ENCODE measurements at places on chromosomes 4 and X. TPM values are rescaled to one million over a fixed set of nuclear protein-coding genes. Genes with fewer than 3 reads are reported as not detected.
A peak's percentile ranks its signal among the peaks of the same experiment; 100 is the strongest.

SMIM10 gene
- total RNA-seq: 2.1 TPM

BEND4 gene
- total RNA-seq: 0.14 TPM

TKTL1 gene
- not detected for total RNA-seq

PRRG1 gene
- 11.6 TPM for total RNA-seq

DNA sequence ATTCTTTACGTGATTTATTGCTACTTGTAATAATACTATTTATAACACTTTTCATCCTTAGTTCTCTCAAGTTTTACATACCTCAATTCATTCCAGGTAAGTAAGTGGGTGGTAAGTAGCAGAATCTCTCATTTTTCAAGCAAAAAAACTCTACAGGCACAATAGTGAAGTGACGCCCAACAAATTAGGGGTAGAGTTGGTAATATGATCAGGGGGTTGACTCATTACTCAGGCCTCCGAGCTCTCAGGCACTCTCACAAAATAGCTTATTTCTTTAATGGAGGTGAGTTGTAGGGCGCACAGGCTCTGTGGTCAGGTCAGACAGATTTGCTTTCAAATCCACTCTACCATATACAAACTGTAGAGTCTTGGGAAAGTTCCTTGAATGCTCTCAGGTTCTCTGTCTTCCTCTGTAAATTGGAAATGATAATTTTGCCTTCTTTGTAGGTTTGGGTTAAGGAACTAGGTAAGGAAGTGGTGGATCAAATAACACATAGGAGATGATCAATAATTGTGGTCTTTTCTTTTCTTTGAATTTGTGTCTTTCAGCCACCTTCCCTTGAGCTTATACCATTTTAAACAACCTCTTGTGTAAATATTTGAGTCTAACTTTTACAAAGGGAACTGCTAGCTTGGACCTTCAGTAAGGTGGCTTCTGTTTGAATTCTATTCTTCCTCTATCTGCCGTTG is 134.9 kb upstream of the LEF1 start:
- no peak for DNase-seq

GRCh38 chr4:103786014-103786413 is 66.2 kb upstream of the TACR3 start:
- DNase-seq: peak; percentile 8

GRCh38 chrX:112865464-112866025 is 24.9 kb upstream of the AMOT start:
- DNase-seq: no peak

GRCh38 chrX:101482296-101482695 is 3.0 kb upstream of the ARMCX4 start:
- no peak for DNase-seq

DNA sequence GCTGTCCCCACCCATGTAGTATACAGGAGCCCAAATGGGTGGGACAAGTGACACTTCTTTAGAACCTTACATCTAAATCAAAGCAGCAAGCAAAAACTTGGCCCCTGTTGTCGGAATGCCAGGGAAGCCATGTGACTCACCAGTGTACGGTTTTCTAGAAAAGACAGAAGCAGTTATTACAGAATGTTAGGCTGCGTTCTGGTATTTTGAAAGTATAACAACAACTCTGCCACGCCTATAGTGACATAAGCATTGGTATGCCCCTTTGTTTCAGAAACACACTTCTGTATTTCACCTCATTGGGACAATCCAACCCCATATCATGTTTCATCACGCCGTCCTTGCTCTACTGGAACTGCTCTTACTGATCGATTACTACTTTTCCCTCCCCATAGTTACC is 14.8 kb downstream of the PDHA1 start:
- DNase-seq: no peak

DNA sequence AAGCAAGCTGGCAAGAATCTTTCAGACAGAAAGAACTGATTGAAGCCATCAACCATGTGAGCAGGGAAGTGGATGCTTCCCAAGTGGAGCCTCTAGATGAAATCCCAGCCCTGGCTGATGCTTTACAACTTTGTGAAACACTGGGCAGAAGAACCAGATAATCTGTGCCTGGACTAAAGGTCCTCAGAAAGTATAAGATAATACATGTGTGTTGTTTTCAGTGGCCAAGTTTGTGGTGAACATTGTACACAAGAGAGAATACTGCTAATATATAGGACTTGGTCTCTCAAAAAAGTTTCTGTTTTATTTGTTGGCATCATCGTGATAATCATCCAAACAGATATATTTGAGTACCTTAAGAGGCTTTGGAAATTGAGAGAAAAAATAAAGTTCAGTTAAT is 1367.8 kb upstream of the IGFBP7 start:
- no peak for DNase-seq

DNA sequence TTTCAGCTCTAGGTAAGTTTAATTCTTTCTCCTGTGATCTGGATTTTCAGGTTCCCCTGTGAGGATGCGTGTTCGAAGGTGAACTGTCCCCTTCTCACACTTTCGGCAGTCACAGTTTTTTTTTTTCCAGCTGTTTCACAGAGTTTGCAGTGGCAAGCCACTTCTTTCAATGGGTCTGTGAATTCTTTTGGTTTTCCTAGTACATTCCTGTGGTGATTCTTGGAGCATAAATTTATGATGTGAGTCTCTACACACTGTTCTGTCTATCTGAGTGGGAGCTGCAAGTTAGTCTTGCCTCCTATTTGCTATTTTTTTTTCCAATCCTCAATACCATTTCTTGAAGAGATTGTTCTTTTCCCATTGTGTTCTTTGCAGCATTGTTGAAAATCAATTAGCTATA is 595.5 kb downstream of the RAPGEF2 start:
- DNase-seq: no peak

Measured in mucosa of descending colon (tissue), 3 donors.